ENCODE measurements at places on chromosomes 5 and 9.

DNA sequence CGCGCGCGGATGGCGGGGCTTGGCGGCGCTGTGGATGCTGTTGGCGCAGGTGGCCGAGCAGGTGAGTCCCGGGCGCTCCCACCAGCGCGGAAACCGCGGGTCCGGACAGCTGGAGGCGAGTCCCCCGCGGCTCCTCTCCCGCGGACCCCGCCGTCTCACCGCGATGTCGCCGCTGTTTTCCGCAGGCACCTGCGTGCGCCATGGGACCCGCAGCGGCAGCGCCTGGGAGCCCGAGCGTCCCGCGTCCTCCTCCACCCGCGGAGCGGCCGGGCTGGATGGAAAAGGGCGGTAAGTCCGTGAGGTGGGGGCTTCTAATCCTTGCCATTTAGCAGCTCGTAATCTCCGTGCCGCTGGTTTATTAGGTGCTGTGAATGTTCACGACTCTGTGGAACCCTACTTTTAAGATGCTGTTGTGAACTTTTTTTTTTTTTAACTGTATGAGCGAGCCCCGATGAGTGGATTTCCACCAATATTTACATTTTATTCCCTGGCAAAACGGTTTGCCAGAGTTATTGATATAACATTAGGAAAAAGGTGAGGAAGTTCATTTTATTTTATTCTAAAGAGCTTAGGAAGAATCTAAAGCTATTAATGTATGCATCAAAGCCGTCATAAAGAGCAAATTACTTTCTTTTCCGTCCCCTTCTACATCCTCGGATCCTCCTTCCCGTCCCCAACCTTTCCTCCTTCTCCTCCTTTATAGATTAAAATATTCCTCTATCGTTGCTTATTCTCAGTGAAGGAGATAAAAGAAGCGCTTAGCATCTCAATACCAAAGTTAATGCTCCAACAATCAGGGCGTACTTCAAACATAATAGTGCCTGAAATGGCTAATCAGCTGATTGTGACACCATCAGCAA is 579 bp downstream of the ADAMTS16 start:
- DNase-seq, result peak; percentile 64

GRCh38 chr5:33588654-33589372 is 148.0 kb downstream of the TARS1 start:
- DNase-seq, result peak; percentile 71

DNA sequence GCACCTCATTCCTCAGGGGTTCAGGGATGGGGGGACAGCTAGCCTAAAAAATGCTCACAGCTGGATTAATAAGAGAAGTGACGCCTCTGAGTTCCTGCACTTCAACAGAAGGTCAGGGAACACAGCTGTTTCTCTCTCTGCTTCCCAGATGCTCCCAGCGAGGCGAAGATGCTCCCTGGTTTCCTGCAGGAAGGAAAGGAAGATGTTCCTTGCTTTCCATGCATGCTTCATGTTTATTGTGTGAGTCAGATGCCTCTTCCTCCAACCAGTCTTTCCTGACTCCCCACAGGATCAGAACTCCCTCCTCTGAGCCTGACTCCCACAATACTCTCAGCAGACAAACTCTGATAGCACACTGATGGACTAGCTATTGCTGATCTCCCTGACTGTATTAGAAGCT is 71.9 kb downstream of the MFAP3 start:
- no peak for DNase-seq

GRCh38 chr5:72651779-72652178 is 144.6 kb upstream of the ZNF366 start:
- no peak for DNase-seq

DNA sequence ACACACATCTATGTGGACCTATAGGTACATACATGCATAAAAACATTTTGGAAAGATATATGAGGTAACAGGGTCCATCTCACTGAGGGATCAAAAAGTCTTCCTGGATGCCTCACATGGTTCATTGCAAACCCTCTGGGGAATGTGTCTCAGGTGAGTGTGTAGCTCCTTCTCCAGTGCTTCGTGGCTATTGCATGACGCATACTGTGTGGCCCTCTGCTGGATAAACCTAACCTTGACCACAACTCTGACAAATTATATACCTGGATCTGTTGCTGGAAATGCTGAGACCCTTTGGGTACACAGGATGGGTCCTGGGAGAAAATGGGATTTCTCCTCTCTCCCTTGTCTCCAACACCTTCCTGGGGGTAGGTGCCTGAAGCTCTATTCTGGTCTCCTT is 91.9 kb downstream of the JAKMIP2 start:
- no peak for DNase-seq

- no peak for DNase-seq
Observed at GRCh38 chr5:124365361-124365801, 381.1 kb downstream of the ZNF608 start.

DNA sequence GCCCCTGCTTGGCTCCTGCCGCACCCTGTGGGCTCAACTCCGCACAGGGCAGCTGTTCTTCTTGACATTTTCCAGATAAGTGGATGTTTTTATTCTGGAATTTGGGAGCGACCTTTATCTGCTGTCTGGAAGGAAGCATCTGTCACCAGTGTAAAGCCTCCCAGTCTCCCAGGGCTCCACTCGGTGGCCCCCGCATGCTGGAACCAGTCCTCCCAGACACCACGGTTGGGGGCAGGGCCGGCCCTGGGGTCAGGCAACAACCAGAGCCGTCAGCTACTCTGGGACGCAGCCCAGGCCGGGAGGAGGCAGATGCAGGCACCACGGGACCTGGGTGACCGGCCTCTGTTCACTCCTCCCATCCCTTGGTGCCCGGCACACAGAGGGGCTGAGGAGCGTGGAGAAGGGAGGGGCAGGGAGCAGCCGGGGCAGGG is 92.8 kb upstream of the ADAMTS2 start:
- no peak for DNase-seq

DNA sequence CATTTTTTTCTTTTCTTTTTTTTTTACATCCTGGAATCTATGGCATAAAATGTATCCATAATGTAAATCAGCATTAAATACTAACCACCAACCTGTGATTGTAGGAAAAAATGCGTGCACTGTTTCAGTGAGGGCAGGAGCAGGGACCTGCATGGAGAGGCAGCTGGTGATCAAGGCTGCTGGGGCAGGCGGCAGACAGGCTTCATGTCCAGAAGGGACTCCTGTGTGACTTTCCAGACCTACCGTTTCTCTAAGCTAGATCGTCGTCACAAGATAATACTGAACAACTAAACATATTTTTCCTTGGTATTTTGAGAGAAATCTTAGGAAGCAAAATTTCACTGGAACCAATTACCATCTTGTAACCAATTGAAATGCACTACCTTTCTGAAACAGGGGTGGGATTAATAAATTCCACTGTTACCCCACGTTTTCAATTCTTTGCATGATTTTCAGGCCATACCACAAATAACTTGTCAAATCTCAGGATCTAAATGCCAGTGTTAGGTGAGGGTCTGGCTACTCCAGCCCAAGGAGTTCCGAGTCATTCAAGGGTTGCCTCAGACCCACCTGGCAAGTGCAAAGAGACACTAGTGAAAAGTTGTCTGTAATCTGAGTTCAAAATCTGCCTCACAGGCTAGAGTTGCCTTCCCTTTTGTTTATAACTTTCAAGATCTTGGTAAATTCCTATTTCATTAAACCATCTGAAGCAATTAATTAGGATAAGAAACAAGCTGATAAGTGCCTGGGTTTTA is 198.2 kb downstream of the SEMA5A start:
- no peak for DNase-seq

DNA sequence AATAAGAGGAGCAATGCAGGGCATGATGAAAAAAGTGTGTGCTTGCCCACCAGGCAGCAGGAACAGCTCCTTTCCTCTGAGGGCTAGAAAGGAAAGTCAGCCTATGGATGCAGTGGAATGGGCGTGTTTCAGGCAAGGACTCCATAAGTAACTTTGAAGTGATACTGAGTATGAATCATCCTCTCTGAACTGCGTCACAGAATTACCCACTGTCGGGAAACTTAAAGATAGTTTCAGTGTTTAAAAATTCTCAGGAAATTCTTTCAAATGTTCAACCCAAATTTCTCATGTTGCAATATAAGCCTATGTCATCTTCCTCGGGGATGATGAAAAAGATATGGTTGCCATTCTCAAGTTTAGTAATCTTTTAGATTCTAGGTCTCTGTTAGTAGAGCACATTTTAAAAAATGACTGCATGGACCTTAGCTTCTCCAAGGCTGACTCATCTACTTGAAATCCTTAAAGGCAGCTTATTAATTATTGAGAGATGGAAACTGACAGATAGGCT is 27.7 kb downstream of the PTCD2 start:
- no peak for DNase-seq

GRCh38 chr5:164119806-164120447 is 614.5 kb downstream of the MAT2B start:
- DNase-seq, result no peak

DNA sequence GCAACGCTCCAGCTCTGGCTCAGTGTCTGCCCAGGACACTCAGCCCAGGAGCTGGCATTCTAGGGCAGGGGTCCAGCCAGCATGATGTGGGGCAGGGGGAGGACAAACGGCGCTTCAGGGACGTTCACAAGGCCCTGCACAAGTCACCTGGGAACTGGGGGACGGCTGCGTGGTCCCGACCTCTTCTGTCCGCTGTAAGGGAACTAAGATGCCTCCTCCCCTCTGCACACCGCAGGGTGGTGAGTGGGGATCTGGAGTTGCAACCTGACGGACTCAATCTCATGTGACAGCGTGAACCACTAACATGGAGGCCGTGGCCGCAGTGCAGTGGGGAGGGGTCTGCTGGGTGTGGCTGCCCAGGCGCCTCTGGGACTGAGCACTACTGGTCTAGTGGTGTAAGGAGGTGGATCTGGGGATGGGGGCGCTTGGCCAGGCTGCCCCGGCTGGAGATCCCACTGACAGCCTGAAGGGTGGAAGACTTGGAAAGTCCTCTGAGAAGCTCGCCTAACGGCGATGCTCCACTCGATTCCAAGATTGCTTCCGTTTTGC is 88.0 kb upstream of the RAPGEF1 start:
- no peak for DNase-seq

DNA sequence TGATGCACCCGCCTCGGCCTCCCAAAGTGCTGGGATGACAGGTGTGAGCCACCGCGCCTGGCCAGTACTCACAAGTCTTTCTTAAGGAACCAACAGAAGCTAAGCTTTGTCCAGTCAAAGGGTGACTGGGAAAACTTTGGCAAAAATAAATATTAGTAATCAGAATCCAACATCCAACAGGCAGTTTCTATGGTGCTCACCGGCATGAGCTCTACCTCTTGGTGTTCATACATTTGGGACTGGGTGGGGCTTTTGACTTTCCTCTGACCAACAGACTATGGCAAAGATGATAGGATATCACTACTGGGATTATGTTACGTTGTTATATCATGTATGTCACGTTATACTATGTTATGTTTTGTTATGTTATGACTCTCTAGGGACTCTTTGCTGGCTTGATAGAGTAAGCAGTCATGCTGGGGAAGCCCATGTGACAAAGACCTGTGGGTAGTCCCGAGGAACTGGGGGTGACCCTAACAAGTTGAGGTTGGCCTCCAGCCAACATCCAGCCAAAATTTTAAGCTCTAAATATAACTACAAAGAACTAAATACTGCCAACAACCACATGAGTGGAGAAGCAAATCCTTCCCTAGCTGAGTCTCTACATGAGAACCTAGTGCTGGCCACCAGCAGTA is 6.0 kb downstream of the RASGEF1C start:
- DNase-seq, result no peak

DNA sequence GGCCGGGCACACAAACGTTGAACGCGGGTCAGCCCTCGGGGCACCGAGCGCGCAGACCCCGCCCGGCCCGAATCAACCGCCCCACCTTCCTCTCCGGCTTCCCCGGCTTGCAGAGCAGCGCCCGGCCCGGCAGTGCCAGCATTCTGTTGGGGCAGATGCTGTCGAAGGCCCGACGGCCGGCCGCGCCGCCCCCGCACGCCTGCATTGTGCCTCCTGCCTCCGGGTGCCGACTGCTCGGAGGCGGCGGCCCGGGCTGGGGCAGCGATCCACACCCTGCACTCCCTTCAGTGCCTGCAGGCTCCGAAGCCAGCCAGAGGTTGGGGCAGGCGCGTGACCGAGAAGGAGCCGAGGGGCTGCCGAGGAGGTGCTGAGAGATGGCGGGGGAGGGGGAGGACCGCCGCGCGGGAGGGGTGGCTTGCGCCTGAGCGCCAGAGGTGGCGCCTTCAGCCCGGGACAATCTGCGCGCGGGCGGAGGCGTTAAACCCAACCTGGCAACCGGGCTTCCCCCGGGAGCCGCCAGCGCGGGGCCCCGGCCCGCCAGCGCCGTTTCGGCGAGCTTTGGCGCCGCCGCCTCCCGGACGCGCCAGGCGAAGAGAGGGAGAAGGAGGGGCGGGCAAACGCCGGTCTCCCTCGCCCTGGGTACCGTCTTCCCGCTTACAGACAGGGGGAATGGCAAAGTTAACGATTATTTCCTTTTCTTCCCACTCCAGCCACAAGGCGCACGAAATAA is at the start of gene MCIDAS:
MCIDAS (minus strand) TSS at position 382 of the 730 bp plus-strand sequence; CDS start at position 205, 177 bp downstream.
- DNase-seq, result peak; percentile 86

DNA sequence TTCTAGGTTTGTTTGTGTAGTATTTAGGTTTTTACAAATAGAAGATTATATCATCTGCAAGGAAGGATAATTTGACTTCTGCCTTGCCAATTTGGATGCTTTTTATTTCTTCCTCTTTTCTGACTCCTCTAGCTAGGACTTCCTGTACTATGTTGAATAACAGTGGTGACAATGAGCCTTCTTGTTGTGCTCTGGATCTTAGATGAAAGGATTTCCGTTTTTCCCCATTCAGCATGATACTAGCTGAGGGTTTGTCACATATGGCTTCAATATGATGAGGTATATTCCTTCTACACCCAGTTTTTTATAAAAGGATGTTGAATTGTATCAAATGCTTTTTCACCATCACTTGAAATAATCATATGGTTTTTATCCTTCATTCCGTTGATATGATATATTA is 101.4 kb downstream of the FBXO4 start:
- DNase-seq, result no peak

- no peak for DNase-seq
Observed at GRCh38 chr9:12813960-12814876, 39.4 kb downstream of the LURAP1L start.

- DNase-seq, result no peak
Observed at GRCh38 chr9:137149942-137150616, 11.1 kb downstream of the GRIN1 start.

DNA sequence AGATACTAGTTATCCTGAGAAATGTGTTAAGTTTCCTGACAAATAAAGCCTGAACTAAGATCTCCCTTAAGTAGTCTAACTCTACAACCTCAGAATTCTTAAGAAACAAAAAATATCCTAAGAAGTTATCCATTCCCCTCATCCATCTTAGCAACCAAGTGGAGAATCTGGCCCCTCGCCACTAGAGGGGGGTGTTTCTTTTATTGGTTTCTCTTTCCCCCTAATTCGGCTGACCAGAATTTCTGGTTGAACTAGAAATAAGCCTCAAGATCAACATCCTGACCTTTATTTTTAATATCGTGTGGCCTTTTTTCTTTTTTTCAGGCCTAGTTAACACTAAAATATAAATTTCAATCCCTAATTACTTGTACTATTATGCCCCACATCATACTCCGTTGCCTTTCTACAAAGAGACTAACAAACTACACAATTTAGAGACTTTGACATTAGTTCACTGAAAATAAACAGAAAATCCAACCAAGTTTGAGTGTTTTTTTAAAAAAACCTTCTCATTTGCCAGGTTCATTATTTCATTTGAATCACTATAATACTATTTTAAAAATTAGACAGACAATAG is 14.3 kb upstream of the NR4A3 start:
- peak; percentile 60 for DNase-seq

- no peak for DNase-seq
Observed at GRCh38 chr5:106171708-106172107, 1499.0 kb downstream of the EFNA5 start.

All from ecto neural progenitor cell (in vitro differentiated cells).